Stimulated activated CD8-positive, alpha-beta memory T cell treated with anti-CD3 and anti-CD28 coated beads, Interleukin-12 subunit alpha, Interleukin-12 subunit beta, amount 100 ng/mL, for 4 hours (primary cell): ENCODE measurements at places on chromosomes 11 and 22.
A peak's percentile ranks its signal among the peaks of the same experiment; 100 is the strongest.

DNA sequence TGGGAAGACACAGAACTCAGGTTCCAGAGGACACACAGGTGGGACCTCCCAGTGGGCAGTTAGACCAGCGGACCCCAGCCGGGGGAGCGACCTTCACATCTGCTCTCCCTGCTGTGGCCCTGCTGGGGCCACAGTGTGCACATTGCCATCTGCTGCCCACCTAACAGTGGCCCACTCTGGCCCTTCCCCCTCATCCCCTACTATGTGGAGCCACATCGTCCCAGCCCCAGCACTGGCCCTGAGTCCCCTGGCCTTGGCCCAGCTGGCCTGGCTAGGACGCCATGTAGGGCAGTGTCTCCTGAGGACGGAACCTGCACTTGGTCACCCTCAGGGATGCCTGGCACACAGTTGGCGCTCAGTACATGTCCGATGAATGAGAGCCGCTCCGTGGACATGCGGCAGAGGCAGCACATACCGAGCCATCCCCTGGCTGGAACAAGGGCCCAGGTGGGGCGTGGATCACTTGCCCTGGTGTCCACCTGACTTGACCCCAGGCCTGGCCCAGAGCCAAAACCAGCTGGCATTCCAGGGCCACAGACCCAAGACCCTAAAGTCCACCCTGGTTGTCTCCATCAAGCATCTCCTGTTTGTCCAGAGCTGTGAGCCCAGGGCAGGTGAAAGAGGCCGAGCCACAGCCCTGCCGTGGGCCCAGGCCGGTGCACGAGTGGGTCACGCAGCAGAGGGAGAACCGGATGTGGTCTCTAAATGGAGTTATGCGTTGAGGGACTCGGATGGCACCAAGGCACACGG is 93.1 kb upstream of the FGF3 start:
- no peak for DNase-seq

- DNase-seq, result no peak
These were observed 22.7 kb downstream of the ARFGAP3 start for GRCh38 chr22:42834177-42834949.

GRCh38 chr11:70597751-70598625 is 199.7 kb downstream of the CTTN start:
- DNase-seq, result no peak

- DNase-seq, result peak; percentile 97
These were observed 14.8 kb downstream of the BAD start for GRCh38 chr11:64269540-64270220.

DNA sequence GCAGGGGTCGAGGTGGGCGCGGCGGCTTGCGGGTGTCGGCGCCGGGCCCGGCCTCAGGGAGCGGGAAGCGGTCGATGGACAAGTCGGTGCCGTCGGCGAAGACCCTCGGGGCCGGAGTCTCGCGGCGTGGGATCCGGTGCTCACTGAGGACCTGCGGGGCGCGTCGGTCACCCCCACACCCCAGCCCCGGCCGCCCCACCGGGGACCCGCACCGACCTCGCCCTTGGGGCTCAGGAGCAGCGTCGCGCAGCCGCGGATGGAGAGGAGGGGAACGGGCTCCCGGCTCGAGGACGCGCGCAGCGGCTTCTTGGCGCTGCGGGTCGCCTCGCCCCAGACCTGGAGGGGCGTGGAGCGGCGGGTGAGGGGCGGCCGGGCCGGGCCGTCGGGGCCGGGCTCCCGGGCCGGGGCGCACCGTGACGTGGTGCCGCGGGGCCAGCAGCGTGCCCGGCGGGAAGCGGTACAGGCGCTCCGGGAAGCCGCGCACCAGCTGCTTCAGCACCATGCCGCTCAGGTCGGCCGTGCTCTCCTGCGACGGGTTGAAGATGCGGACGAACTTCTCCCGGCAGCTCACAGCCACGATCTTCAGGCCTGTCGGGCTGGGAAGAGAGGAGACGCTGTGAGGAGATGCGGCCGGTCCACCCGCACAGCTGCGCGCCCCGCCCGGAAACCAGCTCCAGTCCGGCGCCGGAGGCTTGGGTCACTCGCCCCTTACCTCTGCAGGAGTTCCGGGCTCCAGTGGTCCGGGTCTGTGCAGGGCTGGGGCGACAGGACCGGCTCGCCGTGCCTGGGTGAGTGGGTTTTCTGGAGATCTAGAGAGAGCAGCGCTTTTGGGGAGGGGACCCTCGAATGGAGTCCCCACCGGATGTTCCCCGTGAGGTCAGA is 4.5 kb downstream of the LMNTD2 start:
- no peak for DNase-seq

GRCh38 chr11:86795949-86796348 is 4.4 kb upstream of the PRSS23 start:
- DNase-seq, result no peak

DNA sequence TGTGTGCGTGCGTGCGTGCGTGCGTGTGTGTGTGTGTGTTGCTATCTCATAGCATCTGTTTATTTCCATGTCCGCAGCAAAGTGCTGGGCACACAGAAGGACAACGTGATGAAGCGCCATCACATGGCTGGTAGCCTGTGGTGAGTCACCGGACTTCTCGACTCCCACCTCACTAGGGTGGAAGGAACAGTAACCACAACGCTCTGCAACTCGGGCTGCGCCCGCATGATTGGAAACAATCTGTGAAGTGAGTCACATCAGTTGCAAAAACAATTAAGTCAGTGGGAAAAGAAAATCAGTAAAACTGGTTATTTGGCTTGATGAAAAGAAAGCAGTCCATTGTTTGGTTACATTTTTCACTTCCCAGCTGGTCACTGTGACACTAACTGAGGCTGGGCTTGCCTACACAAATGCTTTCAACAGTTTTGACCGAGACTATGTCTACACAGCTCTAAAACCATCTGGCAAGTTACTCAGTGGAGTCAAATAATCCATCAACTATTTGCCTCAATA is 437.3 kb upstream of the CADM1 start:
- DNase-seq, result no peak

DNA sequence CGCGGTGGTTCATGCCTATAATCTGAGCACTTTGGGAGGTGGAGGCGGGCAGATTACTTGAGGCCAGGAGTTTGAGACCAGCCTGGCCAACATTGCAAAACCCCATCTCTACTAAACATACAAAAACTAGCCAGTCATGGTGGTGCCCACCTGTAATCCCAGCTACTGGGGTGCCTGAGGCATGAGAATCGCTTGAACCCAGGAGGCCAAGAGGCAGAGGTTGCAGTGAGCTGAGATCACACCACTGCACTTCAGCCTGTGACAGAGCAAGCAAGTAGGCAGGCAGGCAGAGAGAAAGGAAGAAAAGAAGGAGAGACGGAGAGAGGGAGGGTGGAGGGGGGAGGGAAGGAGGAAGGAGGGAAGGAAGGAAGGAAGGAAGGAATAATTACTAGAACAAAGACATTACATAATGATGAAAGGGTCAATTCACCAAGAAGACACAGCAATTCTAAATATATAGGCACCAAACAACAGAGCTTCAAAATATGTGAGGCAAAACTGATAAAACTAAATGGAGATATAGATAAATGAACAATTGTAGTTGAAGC is 13.8 kb upstream of the CLDN5 start:
- no peak for DNase-seq

GRCh38 chr11:128614026-128614425 is 26.7 kb upstream of the ETS1 start:
- no peak for DNase-seq

- no peak for DNase-seq
These were observed 26.1 kb upstream of the CLMP start for GRCh38 chr11:123221096-123221561.

DNA sequence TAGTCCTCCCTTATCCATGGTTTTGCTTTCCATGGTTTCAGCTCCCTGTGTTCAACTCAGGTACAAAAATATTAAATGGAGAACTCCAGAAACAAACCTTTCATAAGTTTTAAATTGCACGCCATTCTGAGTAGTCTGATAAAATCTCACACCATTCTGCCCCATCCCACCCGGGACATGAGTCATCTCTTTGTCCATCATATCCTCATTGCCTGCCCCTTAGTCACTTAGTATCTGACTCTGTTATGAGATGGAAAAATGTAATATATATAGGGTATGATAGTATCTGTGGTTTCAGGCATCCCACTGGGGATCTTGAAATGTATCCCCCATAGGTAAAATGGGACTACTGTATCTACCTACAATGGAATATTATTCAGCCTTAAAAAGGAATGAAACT is 35.5 kb upstream of the FGF3 start:
- no peak for DNase-seq

DNA sequence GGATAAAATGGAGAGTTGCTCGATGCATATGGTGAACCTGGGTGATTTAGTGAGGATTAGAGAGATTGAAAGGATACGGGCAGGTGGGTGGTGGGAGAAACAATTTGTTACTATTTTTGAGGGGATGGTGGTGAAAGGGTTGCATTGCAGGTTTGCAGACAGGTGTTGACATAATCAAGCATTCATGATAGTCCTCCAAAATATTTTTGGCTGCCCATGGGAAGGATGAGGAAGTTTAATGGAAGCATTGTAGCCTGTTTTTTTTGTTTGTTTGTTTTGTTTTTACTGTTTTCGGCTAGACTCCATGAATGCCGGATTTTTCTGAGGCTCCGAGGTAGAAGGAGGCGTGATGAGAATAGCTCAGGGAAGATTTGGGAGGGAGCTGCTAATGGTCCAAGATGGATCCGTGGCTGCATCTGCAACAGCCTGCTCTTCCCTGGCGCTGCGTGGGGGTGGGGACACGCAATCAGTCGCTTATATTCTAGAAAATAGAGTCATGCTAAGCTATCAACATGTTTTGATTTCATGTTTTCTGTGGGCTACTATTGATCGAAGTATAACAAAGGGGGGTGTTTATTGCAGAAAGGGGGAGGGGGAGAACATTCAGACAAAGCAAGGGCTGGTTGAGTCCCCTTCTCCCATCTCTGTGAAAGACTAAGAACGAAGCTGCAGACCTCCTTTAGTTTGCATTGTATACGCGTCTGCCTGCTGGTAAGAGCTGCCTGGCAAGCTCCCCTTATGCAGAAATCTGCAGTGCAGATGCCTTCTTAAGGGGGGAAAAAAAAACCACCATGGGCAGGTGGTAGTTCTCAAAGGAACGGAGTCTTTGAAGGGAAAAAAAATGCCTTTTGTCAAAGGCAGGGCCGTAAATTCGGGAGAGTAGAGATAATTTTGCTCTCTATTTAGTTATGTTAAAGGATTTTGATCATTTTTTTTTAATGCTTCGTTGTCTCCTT is 1.0 kb downstream of the RTN3 start:
- DNase-seq, result no peak

DNA sequence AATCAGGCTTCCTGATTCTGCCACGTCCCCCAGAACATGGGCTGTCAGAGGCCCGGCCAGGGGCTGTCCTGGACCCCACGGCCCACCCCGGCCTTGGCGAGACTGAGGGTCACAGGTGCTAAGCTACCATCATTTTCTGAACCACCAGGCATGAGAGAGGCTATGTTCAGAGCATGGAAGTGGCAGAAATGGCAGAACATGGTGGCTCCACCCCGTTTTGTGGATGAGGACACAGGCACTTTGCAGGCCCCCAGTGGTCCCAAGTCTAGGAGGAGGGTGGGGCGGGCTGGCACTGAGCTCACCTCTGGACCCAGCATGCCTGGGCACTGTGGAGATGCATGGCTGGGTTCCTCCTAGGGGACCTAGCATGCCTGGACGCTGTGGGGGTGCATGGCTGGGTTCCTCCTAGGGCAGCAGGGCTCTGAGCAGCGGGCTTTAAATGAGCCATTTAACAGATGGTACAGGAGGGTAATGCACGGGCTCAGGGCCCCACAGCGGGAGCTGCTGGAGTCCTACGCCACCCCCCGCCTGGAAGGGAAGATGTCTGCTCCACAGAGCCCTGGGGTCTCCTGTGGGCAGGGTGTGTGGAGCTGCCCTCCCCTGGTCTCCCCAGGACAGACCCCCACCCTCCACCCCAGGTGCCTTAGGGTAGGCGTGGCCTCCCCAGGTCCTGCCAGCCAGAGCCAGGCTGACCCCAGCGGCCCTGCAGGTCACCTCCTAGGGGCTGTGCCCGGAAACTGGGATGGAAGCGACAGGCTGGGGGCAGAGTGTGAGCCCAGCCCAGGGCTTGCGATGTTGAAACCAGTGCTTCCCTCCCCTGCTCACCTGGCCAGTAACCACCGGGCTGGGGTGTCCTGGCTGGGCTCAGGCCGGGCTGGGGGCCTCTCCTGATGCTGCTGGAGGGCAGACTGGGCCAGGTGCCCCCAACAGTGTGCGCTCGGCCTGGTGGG is 6.1 kb upstream of the MUC5AC start:
- no peak for DNase-seq

DNA sequence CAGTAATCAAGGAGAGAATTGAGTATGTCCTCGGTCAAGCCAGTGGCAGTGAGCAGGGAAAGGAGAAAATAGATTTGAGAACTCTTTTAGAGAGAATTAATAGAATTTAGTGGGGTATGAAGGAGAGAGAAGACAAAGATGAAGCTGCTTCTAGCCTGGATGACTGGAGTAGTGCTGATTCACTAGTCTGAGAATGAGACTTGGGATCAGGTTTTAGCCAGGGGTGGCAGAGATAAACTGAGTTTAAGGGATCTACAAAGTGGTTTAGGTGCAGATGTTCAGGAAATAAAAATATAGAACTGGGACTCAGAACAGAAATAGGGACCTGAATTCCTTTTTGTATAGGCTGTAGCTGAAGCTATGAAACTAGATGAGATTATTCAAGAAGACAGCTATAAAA is 17.6 kb downstream of the HORMAD2 start:
- DNase-seq, result no peak

DNA sequence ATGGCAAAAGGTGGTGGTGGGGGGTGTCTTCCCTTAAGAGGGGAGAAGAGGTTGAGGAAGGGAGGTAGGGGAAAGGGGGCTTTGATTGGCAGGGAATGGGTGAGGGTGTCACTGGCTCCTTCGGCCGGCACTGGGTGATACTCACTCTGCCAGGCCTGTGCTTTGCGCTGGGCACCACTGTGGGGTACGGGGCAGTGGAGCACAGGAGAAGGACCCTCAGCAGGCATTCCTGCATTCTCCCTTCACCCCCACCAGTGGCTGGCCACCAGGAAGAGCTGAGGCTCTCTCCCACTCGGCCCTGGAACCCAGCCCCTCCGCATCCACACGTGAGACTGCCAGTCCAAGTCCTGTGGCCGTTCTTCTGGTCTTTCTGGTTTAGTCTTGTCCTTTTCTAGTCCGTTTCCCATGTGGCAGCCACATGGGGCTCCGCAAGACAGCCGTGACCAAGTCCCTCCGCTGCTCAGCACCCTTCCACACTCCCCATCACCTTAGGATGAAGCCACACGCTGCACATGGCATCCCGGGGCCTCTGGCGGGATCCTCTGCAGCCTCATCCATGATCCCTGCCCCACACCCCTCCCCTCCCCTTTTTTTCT is 8.0 kb downstream of the CAPN5 start:
- no peak for DNase-seq

DNA sequence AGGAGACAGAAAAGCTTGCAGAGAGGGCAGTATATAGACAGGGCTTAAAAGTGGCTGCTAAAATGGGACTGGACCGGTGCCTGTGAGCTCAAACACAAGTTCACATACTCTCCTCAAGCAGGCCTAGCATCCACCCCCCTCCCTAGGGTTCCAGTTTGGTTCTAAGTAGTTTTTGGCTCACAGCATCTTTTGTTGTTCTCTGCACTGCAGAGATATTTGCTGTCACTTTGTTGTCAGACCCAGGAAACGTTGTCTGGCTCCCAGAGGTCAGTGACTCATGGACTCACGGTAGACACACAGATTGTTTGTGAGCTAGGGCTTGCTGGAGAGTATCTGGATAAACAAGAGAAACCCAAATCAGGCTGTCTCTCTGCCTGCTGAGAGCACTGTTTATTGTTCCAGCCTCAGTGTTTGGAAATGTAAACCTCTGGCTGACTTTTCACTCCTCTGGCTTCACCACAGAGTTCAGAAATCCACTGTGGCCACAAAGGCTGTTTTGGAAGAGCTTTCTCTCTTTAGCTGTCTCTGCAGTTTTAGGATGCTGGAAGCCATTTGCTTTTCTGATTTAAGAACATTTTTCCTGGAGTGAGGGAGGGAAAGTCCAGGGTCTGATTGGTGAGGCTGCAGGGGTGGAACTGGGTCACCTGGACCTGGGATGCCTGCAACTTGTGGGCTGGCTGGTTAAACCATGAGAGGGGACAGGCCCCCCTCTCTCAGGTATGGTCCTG is 303.7 kb upstream of the PLET1 start:
- DNase-seq, result no peak
